T-helper 1 cell (primary cell): ENCODE measurements at places on chromosomes 4 and X.

GRCh38 chr4:16032396-16032770, 51.4 kb downstream of the PROM1 start:
- DNase-seq: no peak

GRCh38 chr4:85823295-85823694, 348.3 kb downstream of the ARHGAP24 start:
- no peak for DNase-seq

- no peak for DNase-seq
Observed at GRCh38 chr4:152825336-152825735, 45.6 kb downstream of the ARFIP1 start.

DNA sequence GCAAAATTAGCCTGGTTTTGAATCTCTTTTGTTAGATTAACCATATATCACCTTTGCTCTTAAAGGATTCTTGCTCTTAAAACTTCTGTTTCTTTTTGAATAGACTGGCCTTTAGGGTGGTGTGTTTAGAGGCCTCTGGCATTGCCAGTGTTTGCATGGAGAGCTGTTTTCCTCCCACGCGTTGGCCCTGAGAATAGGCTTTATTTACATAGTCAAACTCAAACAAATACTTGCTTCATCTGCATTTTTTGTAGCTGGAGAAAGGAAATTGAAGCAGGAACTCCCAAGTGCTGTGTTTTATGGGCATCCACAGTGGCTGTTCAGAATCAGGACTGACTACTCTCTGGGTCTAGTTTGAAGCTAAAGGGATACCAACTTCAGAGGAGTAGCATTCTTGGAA, 2.7 kb downstream of the SHROOM2 start:
- no peak for DNase-seq

DNA sequence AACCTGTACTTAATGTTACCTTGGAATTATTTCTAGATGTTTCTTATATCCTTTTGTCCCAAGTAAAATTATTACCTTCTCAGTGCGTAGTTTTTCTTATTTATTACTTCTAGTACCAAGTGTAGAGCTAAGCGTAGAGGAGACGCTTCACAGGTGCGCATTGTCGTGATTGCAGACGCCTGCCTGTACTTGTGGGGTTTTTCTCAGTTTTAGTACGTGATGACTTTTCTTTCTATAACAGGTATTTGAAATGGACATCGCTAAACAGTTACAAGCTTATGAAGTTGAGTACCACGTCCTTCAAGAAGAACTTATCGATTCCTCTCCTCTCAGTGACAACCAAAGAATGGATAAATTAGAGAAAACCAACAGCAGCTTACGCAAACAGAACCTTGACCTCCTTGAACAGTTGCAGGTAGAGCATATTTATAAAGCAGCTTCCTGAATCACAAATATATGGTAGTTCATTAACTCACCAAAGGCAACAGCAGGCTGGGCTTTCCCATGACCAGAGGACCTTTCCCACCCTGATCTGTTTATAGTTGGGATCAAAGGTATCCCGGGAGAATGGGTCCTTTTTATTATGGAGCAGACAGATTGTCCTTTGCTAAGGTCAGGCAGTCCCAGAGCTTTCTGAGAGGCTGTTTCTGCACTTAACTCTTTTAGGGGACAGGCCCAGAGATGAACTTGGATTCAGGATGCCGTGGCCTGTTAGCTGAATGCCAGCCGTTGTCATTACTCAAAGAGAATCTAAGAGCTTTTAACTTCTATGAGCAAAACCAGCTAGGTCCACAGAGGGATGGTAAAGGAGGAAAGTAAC, 172.9 kb downstream of the PTTG2 start:
- DNase-seq: no peak

DNA sequence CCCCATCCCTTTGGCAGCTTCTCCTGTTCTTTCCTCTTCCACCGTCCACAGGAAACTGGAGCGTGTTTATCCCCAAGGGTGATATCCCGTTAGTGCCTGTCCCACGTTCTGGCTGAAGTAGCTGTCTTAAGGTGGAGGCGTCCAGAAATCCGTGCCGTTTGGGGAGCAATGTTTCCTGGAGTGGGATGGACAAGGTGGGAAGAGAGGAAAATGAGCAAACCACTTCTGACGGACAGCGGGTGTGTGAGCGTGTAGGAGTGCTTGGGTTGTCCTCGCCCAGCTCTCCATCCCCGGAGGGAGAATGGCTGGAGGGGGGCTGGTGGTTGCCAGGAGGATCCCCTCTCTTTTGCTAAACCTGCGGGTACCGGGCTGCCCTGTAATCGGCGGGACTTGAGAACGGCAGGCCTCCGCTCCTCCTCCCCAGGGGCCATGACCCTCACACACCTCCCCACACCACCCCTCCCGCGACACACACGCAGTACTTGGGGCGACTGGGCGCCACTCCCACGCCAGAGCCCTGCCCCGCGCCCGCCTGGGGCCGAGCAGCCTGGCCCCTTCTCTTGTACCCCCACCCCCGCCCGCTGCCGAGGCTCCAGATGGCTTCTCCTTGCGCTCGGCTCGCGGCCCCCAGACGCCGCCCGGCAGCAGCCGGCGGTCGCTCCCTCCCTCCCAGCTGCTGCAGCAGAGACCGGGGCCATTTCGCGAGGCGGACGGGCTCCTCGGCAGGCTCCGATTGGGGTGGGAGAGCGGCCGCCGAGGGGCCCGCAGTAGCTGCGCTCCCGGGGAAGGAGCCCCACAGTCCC, 13.9 kb upstream of the PRDM8 start:
- DNase-seq: peak; percentile 67

DNA sequence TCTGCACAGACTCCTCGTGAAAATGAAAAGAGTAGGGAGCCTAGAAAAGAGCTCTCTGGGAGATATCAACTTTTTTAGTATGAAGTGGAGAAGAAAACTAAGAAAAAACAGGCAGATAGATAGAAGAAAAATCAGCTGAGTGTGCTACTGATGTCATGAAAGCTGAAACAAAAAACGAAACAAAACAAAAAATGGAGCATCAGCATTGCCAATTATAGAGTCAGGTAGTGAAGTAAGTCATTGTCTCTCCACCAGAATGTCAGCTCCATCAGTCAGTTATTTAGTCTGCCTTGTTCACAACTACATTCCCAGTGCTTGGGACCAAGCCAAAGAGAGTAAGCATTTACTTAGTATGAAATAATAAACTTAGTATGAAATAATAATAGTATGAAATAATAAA, 595.1 kb downstream of the STPG2 start:
- no peak for DNase-seq

DNA sequence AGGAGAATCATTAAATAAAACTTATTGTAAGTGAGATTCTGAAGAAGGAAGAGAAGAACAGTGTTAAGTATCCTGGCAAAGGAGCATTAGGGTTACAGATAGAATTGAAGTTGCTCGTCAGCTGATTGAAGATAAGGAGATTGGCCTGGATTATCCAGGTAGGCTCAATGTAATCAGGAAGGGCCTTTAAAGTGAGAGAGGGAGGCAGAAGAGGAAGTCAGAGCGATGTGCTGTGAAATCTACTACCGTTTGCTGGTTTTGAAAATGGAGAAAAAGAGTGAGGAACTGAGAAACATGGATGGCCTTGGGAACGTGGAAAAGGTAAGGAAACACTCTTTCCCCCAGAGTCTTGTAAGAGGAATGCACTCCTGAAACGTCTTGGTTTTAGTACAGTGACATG, 245.7 kb downstream of the ANTXR2 start:
- DNase-seq: no peak

DNA sequence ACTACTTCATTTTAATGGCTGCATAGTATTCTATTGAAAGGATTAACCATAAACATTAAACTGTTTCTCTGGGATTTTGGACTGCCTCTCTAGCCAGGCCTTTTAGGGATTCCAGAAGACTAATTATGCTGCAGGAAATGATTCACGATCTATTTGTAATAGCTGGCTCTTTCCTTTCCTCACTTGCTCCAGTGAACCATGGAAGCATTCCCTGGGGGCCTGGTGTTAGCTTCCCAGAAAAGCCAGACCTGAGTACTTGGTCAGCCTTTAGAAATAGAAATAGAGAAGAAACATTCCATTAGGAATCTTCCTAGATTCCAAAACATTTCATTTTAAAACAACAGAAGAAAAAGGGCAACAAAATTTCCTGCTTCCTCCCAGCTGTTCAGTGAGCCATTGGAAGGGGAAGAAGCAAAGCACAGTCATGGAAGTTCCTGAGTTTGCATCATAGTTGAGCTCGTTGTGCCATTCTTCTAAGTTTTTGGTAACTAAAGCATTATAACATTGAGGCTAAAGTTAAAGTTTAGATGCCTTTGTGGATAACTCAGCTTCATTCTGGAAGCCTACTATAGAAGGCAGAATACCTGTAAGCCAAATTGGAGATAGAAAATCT, 83.5 kb downstream of the NPNT start:
- DNase-seq: no peak

- no peak for DNase-seq
Observed at GRCh38 chrX:11188664-11189063, 77.5 kb downstream of the HCCS start.

DNA sequence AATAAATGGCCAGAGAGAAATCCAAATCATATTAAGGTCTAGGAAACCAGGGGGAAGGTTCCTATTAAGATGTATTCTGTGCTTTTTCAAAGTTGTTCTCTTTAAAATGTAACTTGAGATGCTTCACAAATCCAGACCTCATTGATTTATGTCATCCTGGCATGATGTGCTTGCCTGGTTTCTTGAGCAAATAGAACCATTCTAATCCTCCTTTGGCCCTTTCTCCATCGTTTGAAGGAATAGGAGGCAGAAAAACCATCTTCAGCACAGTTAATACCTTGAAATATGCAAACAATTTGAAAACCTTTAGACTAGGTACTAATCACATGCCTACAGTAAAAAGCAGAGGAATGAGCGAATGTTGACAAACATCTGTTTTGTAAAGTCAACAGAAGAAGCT, 202.2 kb upstream of the CXorf66 start:
- DNase-seq: no peak

- DNase-seq: no peak
Observed at GRCh38 chr4:121233982-121234381, 69.9 kb upstream of the TNIP3 start.

- DNase-seq: no peak
Observed at GRCh38 chr4:155042014-155042413, 166.4 kb upstream of the NPY2R start.

DNA sequence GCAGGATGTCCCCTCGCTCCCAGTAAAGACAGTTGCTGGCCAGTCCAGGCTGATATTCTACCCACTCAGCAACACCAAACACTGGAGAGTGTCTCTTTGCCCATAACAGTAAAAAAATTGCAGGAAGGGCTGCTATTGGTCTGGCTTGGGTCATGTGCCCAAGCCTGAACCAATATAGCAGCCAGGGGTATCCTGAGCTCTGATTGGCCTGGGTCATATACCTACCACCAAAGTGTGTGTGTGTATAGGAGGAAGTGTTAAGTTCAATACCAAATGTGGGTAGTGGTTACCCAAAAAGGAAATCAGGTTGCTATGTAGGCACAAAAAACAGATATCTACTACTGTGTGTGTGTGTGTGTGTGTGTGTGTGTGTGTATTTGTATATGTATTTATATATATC, 373.2 kb downstream of the BCOR start:
- no peak for DNase-seq

DNA sequence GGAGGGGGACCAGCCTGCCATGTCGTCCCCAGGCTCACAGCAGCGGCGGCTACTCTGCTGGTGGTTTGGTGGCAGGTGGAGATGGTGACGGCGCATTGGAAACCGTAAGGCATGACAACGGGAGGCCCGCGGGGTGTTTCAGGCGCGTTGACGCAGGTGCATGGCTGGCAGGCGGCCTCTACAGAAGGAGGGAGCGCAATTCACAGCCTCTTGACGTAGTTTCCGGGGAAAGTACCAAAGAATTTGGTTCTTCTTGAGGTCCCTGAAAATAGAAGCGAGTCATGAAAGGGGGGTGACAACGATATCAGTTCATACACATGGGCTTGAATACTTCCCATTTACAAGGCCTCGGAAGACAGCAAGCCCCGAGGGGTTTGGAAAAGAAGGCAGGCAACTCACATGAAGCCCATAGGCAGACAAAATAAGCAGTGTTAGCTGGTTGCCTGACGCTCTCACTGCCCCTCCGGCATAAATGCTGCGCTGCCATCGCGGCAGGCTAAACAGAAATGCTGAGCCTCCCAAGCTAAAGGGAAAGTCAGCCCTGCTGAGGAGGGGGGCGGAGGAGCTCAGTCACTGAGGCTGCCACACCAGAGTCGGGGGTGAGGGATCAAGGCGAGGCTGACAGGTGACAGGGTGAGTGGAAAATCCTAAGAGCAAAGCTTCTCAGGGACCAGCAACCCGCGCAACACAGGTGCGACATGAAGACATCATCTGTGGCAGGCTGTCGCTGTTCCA, 52.3 kb upstream of the PDLIM3 start:
- DNase-seq: peak; percentile 27

GRCh38 chr4:154389148-154389547, 102.5 kb downstream of the DCHS2 start:
- no peak for DNase-seq

GRCh38 chr4:25535278-25535677, 120.4 kb upstream of the SLC34A2 start:
- no peak for DNase-seq

DNA sequence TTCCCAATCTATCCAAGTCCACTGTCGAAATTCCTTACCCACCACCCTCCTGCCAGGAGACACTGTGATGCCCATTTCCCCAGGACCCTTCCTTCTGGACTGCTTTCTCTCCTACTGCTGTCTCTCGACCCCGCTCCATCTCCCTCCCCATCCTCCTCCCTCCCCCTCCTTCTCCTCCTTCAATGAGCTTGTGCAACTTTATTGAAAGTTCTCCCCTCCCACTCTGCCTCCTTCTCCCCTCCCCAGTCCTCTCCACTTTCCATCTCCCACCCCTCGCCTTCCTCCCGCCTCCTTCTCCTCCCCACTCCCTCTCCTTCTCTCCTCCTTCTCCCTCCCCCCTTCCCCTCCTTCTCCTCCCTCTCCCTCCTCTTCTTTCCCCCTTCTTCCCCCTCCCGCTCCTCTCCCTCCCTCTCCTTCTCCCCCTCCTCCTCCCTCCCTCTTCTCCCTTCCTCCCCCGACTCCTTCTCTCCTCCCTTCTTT, 116.6 kb upstream of the FAT1 start:
- DNase-seq: no peak

GRCh38 chrX:100477958-100478357, 67.9 kb upstream of the PCDH19 start:
- no peak for DNase-seq

GRCh38 chr4:105170711-105171110, 24.0 kb downstream of the TET2 start:
- DNase-seq: no peak
